Daoy (cell line): ENCODE measurements at places on chromosomes 3 and 15. TPM values are rescaled to one million over a fixed set of nuclear protein-coding genes. Genes with fewer than 3 reads are reported as not detected.
A peak's percentile ranks its signal among the peaks of the same experiment; 100 is the strongest.

GRCh38 chr15:52370010-52370409 is 74.4 kb upstream of the MYO5C start:
- DNase-seq = no peak

The GSK3B gene
- total RNA-seq = 53.7 and 56.2 TPM in 2 replicates

The ST3GAL6 gene
- total RNA-seq = 1.2 and 3.4 TPM in 2 replicates

DNA sequence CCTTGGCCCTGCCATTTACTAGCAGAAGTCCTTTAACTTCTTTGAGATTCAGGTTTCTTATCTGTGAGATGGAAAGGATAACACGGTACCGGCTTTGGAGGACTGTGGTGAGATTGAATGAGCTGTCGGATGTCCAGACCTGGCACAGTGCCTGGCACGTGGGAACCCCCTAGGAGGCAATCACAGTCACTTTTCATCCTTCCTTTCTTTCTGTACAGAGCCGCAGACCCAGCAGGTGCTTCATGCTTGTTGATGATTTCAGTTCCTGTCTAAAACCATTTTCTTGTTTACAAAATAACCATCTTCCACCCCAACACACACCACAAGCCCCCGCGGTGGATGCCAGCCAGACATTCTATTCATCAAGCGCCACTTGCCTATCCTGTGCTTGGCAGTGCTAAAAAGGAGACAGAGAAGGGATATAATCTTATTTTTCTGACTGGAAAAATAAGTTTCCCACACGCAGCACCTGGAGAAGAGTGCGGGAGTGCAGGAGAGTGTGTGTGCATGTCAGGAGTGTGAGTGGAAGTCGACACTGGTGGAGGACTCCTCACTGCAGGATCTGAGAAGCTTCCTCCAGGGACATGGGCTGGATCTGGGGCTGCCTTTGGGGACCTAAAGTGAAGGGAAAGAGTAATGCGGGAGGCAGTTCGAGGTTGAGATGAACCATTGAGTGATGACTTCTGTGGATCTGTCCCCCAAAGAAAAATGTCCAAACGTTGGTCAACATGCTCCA is 85.7 kb downstream of the ST6GAL1 start:
- peak; percentile 40 for DNase-seq

DNA sequence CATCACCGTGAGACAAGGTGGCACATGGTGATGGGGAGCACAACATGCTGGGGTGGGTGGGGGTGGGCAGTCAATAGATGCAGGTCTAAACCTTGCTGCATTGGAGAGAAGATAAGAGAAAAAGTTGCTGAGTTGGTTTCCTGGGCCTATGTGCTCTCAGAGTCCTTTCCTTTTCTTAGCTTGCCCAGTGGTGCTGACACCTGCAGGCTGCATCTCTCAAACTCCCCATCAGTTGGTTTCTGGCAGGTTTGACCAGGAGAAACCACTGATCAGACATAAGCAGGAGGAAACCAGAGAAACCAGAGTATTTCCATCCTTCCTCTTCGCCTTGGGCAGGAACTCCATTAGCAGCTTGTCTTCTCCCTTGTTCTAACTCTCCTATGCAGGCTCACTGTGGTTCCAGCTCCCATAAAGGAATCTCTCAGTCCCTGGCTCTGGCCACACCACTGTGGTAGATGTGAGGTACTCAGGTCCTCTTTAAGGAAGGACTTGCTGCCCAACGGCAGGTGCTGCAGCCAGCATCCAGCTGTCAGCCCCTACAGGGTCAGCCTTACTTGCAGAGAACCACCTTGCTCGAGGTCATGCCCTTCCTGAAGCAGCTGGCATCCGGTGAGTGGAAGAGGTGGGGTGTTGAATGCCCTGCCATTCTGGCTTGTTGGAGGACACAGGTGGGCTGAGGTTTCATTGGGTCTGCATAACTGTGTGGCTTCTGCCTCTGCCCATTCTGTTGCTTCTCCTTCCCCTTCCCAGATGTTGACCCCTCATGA is 172.3 kb upstream of the ANKRD28 start:
- DNase-seq = no peak

The MESP2 gene
- total RNA-seq = 0.29 and 0.54 TPM in 2 replicates

DNA sequence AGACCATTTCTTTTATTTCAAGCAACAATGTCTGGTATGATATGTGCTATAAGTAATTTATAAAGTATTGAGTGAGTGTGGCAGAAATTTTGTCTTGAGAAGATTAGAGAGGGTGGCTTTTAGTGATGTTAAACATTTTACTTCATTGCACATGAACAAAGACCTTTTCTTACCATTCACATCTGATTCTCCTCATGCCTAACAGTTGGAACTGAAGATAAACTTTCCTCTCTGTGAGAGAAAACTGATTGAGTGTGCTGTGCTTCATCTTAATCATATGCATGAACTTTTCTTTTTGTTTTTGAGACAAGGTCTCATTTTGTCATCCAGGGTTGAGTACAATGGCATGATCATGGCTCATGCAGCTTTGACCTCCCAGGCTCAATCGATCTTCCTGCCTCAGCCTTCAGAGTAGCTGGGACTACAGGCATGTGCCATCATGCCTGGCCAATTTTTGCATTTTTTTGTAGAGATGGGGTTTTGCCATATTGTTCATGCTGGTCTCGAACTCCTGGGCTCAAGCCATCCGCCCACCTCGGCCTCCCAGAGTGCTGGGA is 377.7 kb upstream of the GOLIM4 start:
- DNase-seq = no peak

- DNase-seq = peak; percentile 92
Observed at GRCh38 chr3:185656321-185656840, 70.3 kb downstream of the SENP2 start.

The EFCC1 gene
- not detected in 2 replicates for total RNA-seq

- no peak for DNase-seq
Observed at GRCh38 chr15:67906382-67906781, 66.5 kb upstream of the RNU6-1 start.

The RETNLB gene
- total RNA-seq = not detected in 2 replicates

- no peak for DNase-seq
Observed at GRCh38 chr3:24294150-24294549, 200.5 kb downstream of the THRB start.

GRCh38 chr3:71395470-71395869 is 188.1 kb downstream of the FOXP1 start:
- DNase-seq = no peak

DNA sequence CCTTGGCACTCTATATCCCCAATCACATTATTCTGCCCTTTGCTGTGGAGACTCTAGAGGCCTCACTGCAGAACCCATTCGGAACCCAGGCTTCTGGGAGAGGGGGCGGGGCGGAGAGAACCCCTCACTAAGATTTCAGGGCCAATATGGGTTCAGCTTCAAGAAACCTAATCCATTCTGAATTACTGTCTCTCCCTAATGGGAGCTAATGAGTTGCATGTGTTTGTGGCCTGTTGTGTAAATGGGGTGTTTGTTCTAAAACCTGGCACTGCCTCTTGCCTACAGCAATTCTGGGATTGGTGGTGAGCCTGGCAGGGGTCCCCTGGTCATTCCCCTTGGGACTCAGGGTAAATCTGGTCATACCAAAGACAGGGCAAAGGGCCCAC is 605 bp upstream of the RASL12 start:
- no peak for DNase-seq

DNA sequence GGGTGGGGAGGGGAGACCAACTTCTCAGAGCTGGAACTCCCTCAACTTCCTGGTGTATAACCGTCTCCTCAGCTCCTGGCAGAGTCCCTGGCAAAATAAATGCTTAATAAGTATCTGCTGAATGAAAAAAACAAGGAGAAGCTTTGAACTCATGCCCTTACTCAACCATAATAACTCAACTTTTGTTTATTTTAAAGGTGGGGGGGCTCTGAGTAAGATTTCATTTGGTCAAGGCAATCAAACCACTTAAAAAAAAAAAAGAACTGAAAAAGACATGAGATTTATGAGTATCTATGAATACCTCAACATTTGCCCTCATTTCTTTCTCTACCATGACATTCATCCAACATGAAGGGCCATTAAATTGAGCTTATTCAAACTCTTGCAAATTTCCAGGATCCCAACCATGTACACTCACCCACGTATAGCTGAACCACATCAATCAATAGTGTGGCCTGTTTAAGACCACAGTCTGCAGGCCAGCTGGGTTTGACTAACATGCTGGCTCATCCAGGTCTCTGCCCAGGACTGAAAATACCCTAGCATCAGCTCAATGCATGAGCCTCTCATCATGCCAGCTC is 157.9 kb downstream of the FOXP1 start:
- DNase-seq = peak; percentile 91

- no peak for DNase-seq
Observed at GRCh38 chr3:54138937-54139547, 16.7 kb downstream of the CACNA2D3 start.

DNA sequence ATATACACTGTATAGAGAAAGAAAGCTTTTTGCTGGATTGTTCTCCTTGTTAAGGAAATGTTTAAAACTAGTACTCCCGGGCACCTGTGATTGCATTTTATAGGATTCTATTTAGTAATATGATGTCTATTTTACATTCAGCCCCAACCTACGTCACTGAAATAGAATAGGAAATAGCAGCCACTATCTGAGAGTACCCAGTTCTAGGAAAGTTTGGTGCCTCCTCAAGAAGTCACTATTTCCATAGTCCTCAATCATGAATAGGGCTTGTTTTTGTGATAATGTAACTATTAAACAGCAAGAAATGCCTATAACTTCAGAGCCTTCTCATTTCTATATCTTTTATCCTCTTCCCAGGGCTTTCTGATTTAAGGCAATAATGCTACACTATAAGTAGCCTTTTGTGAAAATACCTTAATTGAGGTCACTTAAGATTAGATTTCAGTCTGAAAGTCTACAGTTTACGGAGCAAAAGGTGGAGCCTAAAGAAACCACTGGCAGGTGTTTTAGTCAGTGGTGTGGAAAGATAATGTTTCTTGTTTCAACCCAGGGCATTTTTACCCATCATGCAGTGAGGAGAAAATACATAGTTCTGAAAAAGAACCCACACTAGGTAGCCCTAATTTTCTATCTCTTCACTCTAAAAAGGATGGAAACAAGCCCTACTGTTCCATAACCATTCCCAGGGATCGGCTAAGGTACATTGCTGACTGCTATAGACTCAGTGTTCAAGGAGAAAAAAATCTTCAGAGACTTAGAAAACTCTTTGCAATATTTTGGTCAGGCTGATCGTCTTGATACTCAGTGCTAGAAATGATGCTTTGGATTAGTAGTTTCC is 38.7 kb downstream of the TIGIT start:
- DNase-seq = no peak

The CCR2 gene
- not detected in 2 replicates for total RNA-seq

DNA sequence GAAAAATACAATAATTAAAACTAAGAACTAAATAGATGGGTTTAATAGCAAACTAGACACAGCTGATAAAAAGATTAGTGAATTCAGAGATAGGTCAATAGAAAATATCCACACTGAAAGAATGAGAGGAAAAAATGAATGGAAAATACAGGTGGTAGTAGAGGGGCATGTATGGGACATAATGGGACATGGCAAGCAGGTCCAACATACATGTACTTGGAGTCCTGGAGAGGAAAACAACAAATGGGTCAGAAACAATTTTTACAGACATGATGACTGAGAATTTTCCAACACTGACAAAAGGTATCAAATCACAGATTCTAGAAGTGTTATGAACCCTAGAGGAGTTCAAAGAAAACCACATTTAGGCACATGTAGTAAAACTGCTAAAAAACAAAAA is 68.4 kb downstream of the MTHFS start:
- no peak for DNase-seq

The VIPR1 gene
- total RNA-seq = 19.3 and 31.7 TPM in 2 replicates

The MUC20 gene
- total RNA-seq = not detected in 2 replicates

DNA sequence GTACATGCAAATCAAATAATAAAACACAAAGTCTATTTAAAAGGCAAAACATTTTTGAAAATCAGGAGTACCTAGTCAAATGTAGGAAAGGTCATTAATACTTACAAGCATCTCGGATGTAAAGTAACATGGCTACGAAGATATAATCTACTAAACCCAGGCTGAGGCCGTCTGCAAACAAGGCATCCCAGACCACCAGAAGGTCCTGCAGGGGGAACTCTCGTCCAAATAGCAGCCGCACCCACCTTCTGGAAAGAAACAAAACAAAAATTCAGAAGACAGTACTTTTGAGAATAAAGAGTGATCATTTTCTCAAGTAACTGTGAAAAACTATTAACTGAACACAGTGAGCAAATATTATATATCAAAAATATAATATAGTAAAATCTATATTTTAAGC is 423.1 kb downstream of the PLCL2 start:
- no peak for DNase-seq

DNA sequence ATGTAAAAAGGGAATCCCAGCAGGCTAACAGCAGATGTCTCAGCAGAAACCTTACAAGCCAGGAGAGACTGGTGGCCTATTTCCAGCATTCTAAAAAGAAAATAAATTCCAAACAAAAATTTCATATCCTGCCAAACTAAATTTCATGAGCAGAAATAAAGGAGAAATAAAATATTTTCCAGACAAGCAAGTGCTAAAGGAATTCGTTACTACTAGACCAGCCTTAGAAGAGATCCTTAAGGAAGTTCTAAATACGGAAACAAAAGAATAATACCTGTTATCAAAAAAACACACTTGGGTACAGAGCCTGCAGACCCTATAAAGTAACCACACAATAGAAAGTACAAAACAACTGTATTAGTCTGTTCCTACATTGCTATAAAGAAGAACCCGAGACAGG is 41.4 kb downstream of the HDGFL3 start:
- DNase-seq = no peak

DNA sequence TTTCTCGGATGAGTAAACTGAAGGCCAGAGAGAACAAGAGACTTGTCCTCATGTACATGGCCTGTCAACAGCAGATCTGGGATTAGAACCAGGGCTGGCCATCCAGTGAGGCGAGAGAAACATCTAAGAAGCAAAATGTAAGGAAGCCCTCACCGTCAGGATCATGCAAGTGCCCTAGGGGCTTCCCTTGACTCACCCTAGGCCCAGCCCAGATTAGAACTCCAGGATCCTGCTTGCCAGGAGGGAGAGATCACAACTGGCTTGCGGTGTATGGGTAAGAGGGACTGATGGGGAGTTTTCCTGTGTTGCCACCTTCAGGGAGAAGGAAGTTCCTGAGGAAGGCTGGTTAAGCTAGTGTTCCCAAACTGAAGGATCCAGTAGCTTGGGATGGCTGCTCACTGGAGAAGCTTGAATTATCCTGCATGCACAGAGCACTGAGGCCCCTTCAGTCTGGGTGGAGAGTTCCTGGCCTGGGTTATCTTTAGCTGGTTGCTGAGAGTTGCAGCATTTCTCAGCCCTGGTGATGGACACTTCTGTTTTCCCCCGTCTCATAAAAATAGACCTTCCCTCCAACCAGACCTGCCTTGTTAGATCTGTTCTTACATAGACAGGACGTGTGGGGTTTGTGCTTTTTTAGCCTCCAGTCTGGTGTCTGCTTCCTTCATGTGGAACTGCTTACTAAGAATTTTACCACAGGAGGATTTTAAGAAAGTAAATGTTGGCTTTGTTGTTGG is 28.2 kb upstream of the XIRP1 start:
- DNase-seq = no peak

- DNase-seq = no peak
Observed at GRCh38 chr3:129487183-129487867, 41.1 kb upstream of the RHO start.

DNA sequence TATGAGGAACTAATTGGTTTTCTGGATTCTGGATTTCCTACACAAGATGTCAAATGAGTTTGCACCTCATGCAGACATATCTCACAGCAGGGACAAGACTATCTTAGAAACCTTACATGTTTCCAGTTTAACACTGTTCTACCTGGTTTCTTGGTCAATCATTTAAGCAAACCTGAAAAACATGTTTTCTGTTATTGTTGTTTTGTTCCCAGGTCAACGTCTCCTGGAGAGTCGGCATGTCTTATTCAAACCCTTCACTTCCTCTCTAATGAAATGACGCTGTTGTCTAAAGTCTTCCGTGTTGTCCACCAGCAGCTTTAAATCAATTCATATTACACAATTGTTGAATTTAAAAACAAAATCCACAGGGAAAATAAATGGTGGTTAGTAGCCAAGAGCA is 150.9 kb downstream of the CNTN3 start:
- DNase-seq = no peak

GRCh38 chr3:152591515-152591914 is 243.4 kb upstream of the P2RY1 start:
- DNase-seq = no peak
